ENCODE measurements at places on chromosomes 16 and 17.

GRCh38 chr16:27310576-27311447 lies 3.0 kb upstream of the IL4R start:
- no peak for DNase-seq

DNA sequence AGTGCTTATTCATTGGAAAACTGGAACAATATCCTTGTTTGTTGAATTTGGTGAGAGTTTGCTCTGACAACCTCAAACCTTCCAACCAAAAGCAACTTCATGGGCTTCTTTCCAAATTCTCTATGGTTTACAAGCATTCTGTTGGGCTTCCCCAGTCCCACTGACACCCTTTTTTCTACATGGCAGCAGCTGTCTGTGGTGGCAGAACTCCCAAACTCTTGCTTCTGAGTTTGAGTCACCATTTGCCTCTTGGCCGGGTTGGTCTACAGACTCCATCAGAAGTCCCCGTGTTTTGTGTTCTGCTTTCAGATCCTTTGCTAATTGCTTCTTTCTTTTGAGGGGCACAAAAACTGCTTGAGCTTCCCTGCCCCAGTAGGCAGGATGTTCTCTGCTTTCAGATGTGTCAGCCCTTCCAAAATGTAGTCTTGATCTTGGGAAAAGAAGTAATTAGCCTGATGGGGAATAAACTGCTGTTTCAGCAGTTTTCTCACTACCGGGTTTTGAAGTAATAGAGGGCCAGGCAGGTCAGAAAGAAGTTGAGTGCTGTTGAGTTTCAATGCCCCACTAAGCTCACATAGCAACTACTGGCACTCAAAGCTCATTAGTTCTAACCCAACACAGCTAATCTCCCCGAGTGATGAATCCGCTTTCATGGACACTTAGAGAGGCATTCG lies 80.7 kb downstream of the HS3ST3A1 start:
- DNase-seq = no peak

DNA sequence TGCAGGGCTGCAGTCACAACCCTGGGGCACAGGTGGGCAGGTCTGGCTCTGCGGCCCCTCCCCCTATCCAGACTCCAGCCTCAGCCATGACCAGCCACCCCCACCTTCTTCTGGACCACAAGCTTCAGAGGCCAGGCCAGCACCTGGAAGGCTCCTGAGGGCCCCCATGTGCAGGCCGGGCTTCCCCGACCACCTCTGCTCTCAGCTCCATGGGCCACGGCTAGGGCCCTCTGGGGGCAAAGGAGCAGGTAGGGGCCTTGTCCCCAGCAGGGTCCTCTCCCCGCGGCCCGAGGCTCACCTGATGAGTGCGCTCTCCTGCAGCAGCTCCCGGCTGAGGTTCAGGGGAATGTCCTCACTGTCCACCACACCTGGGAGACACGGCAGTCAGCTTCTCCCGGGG lies 16.9 kb downstream of the DNASE1 start:
- DNase-seq = no peak

- DNase-seq = no peak
Observed at GRCh38 chr17:47276444-47276843, 22.8 kb downstream of the ITGB3 start.

- no peak for DNase-seq
Observed at GRCh38 chr17:72244956-72245355, 124.1 kb downstream of the SOX9 start.

- DNase-seq = no peak
Observed at GRCh38 chr17:49595328-49595727, 19.7 kb downstream of the NXPH3 start.

DNA sequence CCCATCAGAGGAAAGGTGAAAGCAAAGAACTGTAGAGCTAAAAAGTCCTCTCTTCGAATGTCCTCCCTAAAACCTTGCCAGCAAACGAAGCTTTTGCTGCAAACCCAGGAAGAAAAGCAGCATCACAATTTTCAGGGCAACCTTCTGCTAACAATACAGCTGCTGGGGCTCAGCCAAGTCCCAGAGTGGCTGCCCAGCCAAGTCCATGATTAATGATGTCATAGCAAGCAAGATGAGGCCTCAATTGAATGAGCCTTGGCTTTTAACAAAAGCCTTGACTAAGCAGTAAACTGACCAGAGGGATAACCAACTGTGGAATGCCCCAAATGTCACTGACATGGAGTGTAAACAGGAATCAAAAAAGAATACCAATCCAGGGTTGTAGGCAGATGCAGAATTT lies 342.7 kb downstream of the PMP22 start:
- DNase-seq = no peak

DNA sequence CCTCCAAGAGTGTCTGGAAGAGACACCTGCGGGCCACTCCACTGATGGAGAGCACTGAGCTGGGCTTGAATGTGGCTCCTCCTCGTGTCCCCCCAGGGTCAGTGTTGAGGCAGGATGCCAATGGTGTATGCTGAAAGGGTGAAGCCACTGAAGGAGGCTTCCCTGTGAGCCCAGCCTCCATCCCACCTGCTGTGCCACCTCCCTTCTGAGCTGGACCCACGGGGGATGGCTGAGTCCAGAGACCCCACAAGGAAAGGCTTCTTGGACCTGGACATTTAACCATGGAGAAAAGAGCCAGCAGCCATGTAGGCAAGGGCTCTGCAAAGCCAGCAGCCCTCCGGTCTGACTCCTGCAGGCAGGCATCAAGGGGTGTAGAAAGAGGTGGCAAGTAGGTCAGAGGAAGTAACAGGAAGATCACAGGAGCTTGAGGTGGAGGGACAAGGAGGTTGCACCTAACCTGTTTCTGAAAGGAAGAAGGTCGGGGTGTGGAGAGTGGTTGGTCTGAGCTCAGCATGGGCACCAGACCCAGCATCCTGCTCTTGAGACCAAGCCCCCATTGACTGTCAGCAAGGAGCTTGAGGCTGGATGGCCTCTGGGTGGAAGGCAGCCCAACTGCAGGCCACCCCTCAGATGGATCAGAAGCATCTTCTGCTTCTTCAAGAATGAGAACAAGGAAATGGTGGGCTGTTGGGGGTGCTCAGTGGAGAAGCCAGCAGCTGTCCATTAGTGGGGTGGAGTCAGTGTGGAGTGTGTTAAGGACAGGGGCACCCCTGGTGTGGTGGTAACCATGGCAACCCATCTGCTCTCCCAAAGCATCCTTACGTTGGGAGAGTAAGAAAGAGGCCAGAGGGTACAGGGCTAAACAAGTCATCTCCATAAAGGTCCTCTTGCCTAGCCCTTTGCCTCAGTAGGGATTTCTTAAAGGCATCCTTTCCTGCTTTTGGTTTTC lies 80.7 kb downstream of the PLD6 start:
- DNase-seq = no peak

GRCh38 chr17:6749519-6749918 lies 6.3 kb upstream of the XAF1 start:
- DNase-seq = no peak

DNA sequence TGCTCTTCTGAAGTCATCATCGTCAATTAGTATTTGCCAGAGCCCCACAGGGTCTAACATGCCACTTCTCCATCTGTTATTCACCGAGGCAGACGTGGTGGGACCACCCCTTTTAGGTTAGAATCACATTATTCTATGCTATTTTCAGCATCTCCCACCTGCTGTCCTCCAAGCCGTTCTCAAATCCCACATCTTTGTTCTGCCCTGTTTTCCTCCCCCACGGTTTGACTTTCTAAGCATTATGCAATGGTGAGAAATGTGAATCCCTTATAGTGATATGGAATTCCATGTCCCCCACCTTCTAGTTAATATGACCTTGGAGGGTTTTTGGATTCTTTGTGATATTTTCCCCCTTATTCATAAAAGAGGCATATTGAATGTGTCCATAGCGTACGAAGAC lies 634.1 kb upstream of the RBFOX1 start:
- DNase-seq = no peak

DNA sequence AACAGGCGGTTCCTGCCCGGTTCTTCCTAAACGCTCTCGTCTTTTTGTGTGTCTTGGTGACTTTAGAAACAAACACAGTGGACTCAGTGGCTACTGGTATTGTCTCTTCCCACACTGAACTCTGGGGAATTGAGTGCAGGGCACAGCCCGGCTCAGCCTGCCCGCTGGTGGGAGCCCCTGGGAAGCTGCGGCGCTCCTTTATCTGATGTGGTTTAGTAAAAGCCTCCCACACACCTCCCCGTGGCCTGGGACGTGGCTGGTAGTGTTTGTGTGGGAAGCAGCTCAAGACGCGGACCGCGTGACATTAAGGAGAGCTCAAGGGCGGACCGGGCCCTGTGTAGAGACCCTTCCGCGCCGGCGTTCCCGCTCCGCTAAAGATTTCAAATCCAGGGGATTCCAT lies 55.4 kb upstream of the PVALEF start:
- DNase-seq = no peak

DNA sequence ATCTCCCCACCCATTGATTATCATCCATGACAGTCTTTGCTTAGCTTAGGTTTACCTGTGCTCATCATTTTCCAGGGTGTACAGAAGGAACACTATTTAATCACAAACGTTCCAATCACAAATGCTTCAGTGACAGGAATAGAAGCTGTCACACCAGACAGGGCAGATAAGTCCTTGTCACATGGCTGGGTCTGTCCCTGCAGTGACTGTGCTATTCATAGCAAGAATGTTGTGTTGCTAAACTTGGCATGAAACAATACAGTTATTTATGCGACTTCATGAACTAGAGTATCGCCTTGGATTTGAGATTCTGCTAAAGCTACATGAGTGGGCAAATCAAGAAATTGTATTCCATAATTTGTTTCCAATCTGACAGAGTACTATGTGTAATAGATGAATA lies 108.4 kb downstream of the CDH13 start:
- DNase-seq = no peak

DNA sequence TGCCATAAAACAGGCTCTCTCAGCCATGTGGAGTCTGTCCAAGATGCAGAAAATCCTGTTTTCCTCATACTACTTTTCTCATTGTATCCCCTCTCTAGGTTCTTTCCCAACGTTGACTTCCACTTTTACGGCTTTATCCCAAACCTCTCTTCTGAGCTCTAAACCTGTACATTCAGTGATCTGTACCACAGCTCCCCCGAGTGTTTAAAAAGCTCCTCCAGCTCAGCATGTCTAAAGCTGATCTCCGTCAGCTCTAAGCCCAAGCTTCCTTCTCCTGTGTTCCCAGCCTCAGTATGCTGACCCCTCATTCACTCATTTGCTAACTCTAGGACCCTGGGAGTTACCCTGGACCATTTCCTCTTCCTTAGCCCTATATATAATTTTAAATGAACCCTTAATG lies 144.6 kb downstream of the DNAH9 start:
- DNase-seq = no peak

GRCh38 chr17:13154398-13154797 lies 136.6 kb upstream of the ELAC2 start:
- no peak for DNase-seq

- peak; percentile 63 for DNase-seq
Observed at GRCh38 chr16:30065943-30066760, 592 bp downstream of the ALDOA start.

GRCh38 chr17:75265614-75266315 lies 4.1 kb downstream of the MRPS7 start:
- DNase-seq = no peak

DNA sequence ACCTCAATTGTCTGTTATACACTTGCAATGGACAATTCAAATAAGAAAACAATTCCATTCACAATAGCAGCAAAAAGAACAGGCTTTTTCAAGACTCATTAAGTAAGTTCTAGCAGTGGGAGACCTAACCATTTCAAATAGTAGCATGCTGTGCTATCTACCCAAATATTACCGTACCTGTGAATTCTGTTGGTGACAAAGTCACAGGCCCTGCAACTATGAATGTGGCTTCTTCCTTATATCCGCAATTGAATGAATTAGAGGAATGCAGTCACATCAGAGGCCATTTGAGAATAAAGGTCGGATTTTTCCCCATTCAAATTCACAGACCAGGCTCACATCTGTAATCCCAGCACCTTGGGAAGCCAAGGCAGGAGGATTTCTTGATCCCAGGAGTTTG lies 800 bp upstream of the NME4 start:
- DNase-seq = no peak

DNA sequence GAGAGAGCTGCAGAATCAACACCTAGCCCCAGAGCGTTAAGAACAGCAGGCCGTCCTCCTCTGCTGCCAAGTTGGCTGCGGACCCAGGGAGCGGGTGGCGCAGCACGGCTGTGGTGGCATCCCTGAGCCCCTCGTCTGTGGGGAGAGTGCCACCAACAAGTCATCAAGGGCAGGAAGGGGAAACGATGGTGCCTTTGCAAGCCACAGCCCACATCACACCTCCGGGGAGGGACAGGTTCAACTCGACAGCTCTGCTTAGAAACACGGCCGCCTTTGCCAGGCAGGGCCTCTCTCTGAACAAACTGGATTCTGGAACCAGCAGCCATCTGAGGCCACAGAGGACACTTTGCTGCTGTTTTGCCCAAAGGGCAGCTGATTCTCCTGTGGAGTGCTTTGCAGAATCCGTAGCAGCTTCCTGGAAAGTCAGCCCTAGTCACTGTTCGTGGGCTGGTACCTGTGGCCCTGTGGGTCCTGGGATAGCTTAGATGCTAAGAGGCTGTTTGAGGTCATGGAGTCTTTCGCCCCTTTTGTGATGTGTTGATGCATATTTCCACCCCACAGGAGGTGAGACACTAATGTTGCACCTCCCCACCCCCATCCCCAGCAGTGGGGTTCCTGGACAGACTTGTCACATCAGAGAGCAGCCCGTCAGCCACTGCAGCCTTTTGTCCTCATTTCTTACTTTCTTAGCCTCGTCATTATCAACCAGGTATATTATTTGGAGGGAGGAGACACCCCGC lies 270.6 kb downstream of the CPPED1 start:
- DNase-seq = peak; percentile 69

GRCh38 chr17:42050393-42051012 lies at the start of gene C17orf113:
TSS of gene C17orf113 (minus strand) at chr17:42050601. CDS start at chr17:42043376, 7,225 bp downstream.
- peak; percentile 64 for DNase-seq

DNA sequence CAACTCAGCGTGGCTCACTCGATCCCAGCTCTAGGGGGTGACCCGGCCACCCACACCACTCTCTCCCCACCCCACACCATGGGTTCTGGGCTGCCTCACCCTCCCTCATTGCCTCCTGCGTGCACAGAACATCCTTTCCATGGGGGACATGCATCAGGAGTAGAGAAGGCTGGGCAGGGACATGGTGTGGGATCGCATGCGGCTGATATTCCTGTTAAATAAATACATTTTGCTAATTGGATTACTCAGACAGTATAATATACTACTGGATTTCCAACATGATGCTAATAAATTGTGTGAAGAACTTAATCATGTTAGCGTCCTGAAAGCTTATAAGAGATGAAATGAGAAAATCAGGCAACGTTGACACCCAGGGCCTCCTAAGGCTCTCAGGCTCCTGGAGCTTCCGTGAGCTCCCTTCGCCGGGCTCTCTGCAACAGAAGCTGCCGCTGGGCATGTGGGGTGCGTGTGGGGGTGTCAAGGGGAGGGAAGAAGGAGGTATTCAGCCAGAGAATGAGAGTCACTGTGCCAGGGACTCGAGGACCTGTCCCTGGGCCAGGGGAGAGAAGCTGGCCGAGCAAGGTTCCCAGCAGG lies 173.1 kb upstream of the TNRC6C start:
- no peak for DNase-seq

Data from activated T-cell treated with anti-CD3 and anti-CD28 coated beads, Interleukin-2, amount 50 U/mL, for 72 hours (primary cell).